ENCODE measurements at places on chromosomes 11 and 22.
A peak's percentile ranks its signal among the peaks of the same experiment; 100 is the strongest.

GRCh38 chr22:35642305-35642741 lies 5.9 kb upstream of the APOL6 start:
- DNase-seq = no peak

DNA sequence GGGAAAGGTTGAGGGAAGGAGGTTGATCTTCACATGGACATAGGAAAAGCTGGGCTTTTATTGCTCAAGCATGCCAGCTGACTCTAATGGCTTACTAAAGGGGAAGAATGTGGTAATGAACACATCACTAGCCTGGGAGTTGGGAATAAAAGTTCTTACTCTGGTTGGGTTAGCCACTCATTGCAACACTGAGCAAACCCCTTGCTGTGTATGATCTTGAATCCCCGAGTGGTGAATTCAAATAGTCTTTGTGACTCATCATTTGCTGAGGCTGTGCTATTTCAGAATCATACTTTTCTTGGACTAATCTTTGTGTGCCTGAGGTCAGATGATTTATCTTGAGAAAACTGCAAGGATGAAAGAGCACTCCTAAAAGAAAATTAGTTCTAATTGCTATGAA lies 304.1 kb upstream of the ANO5 start:
- no peak for DNase-seq

DNA sequence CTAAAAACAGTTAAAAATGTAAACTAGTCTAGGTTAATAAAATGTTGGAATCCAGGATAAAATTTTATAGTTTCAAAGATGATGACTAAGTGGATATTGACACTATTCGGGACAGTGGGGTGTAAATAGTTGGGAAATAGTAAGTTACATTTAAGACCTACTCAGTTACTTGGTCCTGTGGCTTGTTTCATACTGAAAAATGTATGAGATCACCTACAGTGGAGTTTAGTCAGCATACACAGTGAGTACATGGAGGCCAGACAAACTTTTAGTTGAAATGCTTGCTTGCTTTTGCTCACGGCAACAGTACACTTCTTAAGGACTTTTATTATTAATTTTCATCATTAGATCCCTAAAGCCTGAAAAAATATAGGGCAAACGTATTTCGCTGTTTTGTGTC lies 16.1 kb downstream of the TRIM22 start:
- DNase-seq = no peak

DNA sequence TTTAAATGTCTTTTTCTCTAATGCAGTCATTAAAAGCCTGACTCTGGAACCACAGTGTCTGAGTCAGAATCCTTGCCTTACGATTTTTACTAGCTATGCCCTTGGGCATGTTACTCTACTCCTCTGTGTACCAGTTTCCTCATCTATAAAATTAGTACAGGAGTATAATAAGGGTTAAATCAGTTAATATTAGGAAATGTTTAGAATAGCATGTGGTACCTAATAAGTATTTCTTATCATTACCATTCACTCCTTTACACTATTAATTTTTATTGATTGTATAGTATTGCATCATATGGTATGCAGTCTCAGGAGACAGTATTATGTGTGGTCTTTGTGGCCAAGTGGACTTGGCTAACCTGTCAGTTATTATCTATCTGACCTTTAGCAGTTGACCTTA lies 68.2 kb downstream of the METTL15 start:
- DNase-seq = no peak

GRCh38 chr11:134841411-134841810 lies 429.4 kb upstream of the B3GAT1 start:
- no peak for DNase-seq

GRCh38 chr11:57057561-57057960 lies 68.8 kb downstream of the OR5AK2 start:
- DNase-seq = no peak

DNA sequence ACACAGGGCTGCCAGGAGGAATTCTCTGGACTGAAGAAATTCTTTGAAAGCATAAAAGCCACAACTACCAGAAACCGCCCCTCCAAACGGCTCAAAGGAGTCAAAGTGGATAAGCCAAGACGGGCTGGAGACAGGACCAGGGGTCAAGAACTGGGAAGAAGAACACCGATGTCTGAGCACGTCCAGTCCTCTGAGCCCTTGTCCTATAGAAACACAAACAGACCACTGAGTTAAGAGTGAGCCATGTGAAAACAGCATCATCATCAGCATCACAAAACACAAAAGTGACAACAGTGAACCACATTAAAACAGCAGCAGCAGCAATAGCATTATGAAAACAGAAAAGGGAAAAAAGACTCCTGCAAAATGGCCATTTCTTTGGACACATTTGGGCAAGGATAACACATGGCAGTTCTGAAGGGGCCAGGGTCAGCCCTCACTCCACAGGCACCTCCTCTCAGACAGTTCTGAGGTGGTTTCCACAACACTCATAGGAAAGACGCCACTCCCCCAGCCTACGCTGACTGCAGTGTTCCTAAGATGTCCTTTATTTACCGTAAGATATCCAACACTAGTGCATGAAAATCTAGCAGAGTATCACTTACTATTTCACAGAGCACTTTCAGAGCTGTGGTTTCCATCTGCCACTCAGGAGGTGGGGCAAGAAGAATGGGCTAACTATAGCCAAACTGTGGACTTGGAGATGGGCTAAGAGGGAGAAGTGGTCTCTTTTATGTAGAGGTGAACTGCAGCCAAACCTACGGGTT lies 28.6 kb upstream of the YPEL1 start:
- DNase-seq = no peak

DNA sequence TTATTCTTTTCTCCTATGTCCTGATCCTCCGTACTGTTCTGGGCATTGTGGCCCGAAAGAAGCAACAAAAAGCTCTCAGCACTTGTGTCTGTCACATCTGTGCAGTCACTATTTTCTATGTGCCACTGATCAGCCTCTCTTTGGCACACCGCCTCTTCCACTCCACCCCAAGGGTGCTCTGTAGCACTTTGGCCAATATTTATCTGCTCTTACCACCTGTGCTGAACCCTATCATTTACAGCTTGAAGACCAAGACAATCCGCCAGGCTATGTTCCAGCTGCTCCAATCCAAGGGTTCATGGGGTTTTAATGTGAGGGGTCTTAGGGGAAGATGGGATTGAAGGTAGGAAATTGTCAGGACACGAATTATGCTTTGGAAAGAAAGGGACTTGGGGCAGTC lies 843 bp downstream of the OR51T1 start:
- no peak for DNase-seq

DNA sequence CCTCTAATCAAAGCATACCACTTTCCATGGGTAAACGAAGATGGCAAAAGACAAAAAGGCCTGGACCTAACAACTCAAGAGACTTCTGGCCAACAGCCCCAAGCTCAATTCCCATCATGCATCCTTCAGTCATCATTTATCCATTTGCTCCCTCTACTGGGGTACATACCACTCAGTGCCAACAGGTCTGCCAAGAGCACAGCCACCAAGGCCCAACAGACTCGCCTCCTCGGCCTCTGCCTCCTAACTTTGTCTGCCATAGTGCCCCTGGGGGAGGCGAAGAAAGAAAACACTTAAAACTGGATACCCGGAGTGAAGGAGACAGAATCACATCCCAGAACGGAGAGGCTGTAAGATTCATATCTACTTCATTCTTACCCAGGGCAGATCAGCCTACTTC lies 1.1 kb downstream of the HYOU1 start:
- no peak for DNase-seq

- no peak for DNase-seq
Measured at GRCh38 chr22:49017482-49018329, 810.0 kb downstream of the BRD1 start.

DNA sequence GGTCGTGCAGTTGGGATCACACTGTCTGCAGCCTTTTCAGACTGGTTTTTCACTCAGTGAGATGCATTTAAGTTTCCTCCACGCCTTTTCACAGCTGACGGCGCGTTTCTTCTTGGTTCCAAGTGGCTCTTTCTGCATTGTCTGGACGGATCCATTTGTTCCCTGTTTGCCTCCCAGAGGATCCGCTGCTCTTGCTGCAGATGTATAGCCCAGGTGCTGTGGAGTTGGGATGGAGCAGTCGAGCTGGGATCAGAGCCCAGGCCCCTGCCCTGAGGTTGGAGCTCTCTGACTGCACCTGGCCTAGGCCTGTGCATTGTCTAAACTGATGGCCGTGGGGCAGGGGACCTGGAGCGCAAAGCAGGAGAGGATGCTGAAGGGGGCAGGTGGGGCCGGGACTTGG lies 51.6 kb downstream of the PARVB start:
- no peak for DNase-seq

- DNase-seq = no peak
Measured at GRCh38 chr11:88297863-88298262, 39.7 kb downstream of the CTSC start.

GRCh38 chr11:47176328-47177228 lies at the start of gene ARFGAP2:
Gene ARFGAP2, minus strand, starts transcription at chr11:47176879. Its CDS starts 26 bp downstream, at chr11:47176853.
- peak; percentile 96 for DNase-seq

DNA sequence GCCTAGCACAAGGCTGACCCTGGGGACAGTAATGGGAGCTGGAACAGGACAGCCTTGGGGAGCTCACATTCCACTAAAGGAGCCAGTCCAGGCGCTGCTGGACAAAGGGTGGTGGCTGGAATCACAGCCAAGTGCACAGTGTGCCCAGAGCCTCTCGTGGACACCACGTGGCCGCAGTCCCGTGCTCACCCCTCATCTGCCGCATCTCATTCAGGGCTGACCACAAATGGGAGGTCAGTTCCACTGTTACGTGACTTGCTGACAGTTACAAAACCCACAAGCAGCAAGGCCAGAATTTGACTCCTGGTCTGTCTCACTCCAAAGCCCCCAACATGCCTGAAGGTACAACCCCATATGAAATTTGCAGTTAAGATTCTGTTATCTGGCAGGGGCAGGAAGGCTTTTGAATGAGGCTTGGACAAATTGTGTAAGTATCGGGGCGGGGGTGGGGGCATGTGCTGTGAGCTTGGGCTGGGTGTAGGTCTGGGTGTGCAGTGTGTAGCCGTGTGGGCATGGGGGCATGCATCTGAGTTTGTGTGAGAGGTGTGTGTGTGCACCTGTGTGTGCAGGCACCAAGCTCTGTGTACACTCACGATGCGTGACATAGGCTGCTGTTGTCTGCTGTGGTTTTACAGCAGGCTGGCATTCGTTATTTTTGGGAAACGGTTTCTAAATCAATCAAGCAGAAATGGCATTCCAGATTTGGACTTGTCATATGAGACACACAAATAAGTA lies 301.7 kb downstream of the BRD1 start:
- no peak for DNase-seq

DNA sequence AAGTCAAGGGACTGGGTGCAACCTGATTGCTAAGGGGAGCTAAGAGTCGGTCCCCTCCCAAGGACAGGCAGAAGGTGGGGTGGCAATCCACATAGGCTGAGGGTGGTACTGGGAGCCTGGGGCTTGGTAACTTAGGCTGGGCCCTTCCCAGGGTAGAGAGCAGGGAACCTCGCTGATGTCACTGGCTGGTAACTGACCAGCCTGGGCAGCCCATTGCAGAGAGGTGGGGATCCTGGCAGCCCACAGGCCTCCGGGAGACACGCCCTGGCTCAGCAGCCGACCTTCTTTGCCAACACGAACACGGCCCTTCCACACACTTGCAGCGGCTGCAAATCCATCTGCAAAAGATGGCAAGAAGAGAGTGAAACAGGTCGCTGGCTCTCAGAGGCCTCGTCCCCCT lies 25.4 kb downstream of the A4GALT start:
- DNase-seq = no peak

GRCh38 chr11:119567688-119568582 lies 145.0 kb upstream of the THY1 start:
- no peak for DNase-seq
